ENCODE measurements at places on chromosomes 7 and 10. TPM values are rescaled to one million over a fixed set of nuclear protein-coding genes. Genes with fewer than 3 reads are reported as not detected.
A peak's percentile ranks its signal among the peaks of the same experiment; 100 is the strongest.

- DNase-seq = no peak
Measured at GRCh38 chr10:63421591-63421990, 44.2 kb downstream of the JMJD1C start.

DNA sequence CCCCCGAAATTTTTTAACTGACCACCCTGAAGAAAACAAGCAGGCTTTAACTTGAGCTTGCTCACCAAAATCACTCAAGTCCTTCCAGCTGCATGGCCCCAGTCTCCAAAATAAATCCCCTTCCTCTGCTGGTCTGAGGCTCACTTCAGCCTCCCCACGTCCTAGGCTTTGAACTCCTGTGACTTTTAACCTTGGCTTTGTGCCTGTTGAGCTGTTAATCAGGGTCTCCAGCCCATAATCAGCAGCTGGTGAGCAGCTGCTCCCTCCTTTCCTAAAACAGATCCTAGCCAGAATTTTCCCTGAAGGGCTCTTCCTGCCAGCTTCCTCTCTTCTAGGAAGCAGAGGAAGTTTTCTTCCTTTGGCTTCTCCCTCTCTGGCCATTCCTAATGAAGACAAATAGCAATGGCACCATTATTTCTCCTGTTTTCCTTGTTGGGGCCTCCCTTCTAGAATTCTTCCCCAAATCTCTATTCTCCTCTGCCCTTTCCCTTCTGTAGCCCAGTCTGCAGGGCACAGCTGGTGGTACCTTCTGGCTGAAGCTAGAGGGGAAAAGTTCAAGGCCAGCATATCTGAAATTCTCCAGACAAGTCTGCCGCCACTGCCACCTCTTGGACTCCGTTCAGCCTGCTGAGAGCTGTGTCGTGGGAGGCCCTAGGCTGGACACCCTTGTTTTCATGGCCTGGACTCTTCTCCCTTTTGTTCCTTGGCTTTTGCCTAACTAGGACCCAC, 152.1 kb downstream of the NOC3L start:
- DNase-seq = no peak

GRCh38 chr7:32587411-32587948, 92.2 kb downstream of the AVL9 start:
- peak; percentile 90 for DNase-seq

- DNase-seq = no peak
Measured at GRCh38 chr7:42099066-42099465, 137.9 kb downstream of the GLI3 start.

DNA sequence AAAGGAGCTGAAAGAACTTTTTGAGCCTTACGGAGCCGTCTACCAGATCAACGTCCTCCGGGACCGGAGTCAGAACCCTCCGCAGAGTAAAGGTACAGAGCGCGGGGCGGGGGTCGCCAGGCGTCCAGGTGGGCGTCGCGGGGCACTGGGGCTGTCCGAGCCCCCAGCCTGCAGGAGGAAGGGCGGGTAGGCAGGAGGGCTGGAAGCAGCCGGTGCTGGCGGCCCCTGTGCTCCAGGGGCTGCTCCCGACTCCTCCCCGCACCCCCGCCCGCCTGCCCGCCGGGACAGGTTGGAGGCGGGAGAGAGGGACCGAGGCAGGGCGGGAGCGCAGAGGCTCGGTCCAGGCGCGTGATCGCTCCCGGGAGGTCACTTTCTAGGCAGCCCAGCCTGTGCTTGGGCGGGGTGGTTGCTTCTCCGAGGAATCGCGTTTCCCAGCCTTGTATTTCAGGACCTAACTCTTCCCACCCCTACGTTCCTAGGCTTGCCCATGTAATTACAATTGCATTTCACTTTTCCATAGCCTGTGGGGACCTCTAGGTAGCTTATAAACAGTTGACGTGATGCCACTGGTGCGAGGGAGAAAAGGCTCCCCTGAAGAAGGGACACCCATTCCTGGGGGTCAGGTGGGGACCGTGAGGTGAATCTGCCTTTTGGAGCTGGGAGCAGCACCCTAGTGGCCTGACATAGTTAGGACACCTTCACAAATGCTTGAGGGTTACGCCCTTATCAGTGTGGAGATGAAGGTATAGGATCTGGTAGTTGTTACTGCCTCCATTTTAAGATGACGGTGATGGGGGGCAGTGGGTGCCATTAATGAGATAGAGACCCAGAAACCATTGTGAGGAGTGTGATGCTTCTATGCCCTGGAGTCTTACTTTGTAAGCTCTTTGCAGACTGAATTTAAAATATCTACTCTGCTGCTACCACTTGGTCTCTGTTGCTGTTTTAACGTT, 148.2 kb downstream of the CELF2 start:
- no peak for DNase-seq

GRCh38 chr10:128050936-128051335, 75.3 kb downstream of the MKI67 start:
- no peak for DNase-seq

DNA sequence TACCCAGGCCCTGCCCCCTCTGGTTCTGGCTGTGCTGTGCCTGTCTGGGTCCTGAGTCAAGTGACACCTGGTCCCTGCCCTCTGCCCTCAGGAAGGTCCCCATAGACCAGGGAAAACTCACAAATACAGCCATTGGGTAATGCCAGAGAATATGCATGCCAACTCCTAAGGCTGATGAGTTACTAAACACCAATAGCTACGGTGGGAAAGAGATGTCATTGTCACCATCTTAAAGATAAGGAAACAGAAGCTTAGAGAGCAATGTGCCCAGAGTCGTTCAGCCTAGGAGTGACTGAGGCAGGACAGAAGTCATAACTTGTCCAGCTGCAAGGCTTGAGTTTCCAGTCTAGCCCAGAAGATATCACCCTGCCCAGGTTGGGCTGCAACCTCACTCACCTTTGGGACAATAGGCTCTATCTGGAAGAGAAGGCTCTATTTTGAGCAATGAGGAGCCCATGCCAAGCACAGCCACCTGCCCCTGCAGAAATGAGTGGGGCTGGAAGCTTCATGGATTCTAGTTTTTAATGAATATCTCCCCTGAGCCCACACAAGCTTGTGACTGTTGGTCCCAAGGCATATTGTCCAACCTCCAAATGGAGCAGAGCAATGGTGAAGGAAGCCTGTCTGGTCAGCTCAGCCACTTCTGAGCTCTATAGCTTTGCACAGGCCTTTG, 42.6 kb downstream of the ZNF273 start:
- no peak for DNase-seq

The UPK3BL2 gene
- total RNA-seq = 11.7 TPM

The IFIT1B gene
- total RNA-seq = not detected

DNA sequence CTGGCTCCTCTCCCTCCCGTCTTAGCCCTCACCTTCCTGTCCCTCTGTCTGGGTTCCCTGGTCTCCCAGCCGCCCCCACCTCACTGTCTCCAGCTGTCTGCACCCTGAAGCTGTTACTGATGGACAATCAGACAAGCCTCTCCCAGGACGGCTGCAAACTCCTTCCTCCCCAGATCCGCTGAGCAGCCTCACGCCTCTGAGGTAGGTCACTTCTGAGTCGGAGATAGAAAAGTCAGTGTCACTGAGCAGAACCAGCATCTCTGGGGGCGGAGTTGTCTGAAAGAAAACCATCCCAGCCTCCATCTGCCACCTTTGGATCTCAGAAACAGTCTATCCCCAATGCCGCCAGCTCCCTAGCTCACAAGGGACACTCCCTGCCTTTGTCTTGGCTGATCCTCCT, 27.4 kb downstream of the FAM241B start:
- DNase-seq = no peak

DNA sequence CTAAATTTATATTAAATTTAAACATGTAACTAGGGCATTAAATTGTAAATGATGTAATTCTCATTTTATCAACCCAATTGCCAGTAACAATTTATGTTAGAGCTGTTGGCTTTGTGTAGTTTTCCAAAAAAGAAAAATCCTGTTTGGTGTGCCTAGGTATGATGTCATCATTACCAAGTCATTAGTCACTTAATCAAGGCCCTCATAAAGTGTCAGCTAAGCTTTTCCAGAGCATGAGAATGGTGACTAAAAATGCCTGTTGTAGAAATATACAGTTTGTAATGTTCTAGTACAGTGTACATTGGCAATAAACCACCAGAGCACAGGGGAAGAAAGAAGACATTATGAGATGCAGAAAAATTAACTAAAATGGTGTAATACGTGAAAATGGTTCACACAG, 593.8 kb upstream of the ANKRD30A start:
- no peak for DNase-seq

- no peak for DNase-seq
Measured at GRCh38 chr7:73712773-73713172, 6.7 kb downstream of the STX1A start.

GRCh38 chr10:100826983-100827818, 81.8 kb downstream of the PAX2 start:
- DNase-seq = no peak

DNA sequence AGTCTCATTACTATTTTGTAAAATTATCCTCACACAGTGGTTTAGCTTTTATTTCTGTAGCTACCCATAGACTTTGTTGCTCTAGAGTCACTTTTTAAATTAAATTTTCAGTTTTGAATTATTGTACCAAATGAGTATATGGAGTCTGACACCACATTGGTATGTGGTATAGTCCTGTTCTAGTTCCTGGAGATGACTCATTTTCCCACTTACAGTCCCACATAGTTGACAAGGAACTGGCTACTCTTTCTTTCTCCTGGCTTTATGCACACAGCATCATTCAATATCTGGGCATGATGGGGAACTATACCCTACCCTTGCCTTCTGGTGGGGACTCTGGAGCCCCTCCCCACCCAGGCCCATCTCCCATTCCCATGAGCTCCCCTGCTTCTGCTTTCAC, 92.6 kb upstream of the RAB11FIP2 start:
- DNase-seq = no peak

The IRF5 gene
- 6.5 TPM for total RNA-seq

The PPP1R3C gene
- 160 TPM for total RNA-seq

The HOXA3 gene
- total RNA-seq = 5.8 TPM

The GATA3 gene
- total RNA-seq = 0.12 TPM

The AASS gene
- 3.8 TPM for total RNA-seq

- DNase-seq = no peak
Measured at GRCh38 chr7:37534893-37535610, 86.4 kb upstream of the ELMO1 start.

- DNase-seq = no peak
Measured at GRCh38 chr10:43193496-43194080, 55.3 kb downstream of the CSGALNACT2 start.

DNA sequence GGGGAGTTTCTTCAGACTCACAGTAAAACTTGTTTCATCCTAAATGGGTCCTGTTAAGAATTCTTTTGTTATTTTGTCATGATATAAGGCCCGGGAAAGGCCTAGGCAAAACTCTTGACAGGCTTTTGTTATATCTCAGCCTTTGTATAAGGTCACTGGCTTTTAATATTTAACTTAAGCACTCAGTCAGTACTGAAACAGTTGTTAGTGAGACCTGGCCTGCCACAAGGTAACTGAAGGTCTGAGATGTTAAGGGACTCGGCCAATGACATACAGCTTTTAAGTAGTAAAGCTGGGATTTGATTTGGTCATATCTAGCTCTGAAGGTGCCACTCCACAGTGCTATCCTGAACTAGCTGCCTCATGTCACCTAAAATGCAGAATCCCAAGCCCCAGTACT, 57.2 kb upstream of the STEAP4 start:
- DNase-seq = no peak

The UROS gene
- total RNA-seq = 55.0 TPM

- no peak for DNase-seq
Measured at GRCh38 chr7:155057076-155057475, 13.0 kb upstream of the HTR5A start.

Measured in NCI-H460 (cell line).